ENCODE measurements at places on chromosomes 16 and 17.

DNA sequence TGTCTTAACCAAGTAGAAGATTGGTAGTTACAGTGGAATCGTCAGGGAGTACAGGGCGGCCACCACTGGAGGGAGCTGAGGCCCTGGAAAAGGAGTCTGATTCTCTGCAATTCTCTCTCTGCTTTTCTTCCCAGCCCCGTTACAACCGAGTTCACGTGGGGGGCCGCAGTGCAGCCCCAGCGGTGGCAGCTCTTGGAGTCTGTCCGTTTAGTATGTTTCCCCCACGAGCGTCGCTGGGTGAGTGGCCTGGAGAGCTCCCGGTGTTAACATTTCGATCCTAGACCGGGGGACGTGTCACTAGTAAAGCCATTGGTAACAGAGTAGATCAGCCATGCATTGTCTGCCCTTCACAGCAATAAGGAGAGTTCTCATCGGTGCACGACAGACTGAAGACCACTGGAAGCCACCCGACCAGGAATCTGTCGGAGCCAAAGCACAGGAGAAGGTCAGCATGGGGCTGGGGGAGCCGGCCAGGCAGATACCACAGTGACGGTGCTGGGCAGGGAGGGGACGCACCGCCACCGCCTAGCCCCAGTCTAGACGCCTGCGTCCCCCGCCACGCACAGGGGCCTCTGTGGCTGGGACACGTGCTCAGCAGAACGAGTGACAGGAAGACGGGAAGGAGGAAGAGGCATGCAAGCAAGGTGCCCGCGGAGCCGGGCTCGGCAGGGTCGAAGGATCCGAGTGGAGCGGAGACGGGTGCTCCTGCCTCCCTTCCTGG is 15.7 kb downstream of the SLC16A3 start:
- no peak for DNase-seq

GRCh38 chr17:29612404-29613280 is 10.1 kb downstream of the CORO6 start:
- DNase-seq: no peak

GRCh38 chr16:11250091-11250785 is 5.8 kb downstream of the SOCS1 start:
- DNase-seq: no peak

DNA sequence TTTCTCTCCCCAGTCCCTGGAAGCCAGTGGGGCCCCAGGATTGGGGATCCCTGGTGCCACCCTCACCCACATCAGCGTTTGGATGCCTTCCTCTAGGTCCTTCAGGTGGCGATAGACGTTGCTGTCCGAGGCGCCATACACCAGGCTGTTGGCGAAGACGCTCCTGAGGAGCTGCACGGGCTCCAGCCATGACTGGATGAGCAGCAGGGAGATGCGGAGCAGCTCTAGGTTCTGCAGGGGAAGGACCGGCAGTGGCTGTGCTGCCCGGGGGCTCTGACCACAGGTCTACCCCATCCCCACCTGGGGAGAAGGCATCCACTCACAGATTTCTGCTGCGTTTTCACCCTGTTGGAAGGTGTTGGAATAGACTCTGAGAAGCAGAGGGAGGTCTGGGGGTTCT is 1.0 kb downstream of the GH2 start:
- DNase-seq: no peak

- DNase-seq: no peak
These were observed 14.3 kb downstream of the LITAF start for GRCh38 chr16:11572301-11572995.

DNA sequence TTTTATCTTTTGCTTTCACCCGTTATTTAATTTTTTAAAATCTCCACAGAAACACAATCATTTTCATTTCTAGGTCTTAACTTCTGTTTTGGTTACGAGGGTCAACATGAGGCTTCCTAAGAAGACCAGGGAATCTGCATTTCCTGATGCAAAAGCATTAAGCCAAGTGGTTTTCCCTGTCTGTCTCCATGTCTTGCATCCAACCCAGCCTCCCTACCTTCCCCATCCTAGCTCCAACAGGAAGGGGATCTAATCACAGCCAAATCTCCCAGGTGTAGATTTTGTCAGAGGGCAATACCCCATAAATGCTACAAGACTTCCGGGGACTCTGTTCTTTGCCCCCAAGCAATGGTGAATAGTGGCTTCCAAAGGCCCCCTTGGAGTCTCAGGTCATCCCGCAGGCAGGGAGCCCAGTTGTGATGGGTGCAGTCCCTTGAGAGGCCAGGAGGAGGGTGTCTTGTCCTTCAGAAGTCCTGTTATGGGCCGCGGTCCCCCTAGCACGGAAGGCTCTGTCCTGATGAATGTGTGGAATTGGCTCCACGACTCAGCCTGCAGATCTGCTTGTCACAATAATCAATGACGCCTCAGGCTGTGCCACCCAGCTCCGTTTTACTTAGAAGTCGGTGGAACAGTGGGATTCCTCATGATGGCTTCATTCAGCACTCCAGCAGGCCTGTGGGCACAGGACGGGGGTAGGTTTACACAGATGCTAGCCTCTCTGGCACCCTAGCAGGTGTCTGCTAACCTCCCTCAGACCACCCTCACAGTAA is 141.1 kb downstream of the RGS9 start:
- no peak for DNase-seq

DNA sequence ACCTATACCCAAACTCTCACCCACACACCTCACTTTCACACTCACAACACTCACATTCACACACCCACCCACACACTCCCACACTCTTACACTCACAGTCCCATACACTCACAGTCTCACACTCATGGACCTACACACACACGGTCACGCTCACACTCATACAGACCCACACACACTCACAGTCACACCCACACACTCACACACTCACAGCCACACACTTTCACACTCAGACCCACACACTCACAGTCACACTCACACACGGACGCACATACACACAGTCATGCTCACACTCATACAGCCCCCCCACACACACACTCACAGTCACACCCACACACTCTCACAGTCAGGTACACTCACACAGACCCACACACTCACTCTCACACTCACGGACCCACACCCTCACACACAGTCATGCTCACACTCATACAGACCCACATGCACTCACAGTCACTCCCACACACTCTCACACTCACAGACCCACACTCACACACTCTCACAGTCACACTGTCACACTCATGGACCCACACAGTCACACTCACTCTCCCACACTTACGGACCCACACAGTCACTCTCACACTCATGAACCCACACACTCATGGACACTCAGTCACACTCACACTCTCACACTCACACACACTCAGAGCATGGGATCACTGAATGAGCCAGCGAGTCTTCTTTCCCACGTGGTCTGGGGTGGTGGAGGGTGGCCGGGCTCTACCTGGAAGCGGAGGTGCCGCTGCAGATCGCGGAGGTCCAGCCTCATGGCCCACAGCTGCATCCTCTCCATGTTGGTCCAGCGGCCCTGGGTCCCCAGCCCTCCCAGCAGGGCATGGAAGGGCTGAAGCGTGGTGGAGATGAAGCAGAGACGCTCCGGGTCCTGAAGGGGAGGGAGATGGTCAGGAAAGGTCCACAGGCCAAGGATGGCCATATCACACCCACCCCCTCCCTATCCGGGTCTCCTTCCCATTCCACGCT is 5.1 kb downstream of the IL27 start:
- DNase-seq: no peak

- DNase-seq: no peak
These were observed 16.9 kb upstream of the CCL22 start for GRCh38 chr16:57341441-57342303.

GRCh38 chr17:9036336-9036735 is 15.0 kb downstream of the NTN1 start:
- no peak for DNase-seq

DNA sequence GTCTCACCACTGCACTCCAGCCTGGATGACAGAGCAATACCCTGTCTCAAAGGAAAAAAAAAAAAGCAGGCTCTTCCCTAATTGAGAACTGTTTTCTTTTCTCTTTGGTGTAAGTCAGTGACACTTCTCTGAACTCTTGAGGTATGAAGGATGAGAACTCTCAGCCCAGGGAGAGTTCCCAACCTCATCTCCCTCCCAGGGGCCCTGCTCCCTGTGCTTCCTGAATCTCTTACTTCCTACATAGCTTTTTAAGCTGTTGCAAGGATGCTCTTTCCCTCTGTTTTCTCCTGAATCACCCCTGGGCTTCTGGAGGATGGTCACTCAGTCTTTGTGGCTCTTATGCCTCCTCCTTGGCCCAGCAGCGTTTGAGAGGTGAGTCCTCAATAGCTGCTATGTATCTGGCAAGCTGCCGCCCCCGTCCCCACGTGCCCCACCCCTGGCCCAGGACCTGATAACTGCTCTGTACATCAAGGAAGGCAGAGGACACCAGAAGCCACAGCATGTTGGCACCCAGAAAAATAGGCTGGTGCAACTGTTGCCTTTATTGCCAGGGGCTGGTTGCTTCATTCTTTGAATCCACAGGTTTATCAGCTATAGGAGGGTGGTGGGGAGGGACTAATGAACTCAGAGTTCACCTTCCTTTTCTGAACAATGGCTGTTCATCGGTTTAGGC is 24.0 kb downstream of the IGF2BP1 start:
- DNase-seq: no peak

DNA sequence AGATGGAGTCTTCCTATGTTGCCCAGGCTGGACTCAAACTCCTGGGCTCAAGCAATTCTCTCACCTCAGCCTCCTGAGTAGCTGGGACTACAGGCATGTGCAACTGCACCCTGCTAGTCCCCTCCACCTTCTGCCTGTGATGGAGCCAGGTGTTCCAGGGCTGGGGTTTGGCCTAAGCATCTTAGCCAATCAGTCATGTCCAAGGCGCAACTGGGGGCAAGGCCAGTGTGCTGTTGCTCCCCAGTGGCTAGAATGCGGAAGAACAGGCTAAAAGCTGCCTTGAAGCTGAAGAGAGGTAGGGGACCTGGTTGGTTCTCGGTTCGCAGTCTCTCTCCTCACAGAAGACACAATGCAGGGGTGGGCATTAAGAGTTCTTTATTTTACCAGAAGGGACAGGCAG is 18.6 kb downstream of the FLOT2 start:
- no peak for DNase-seq
